ENCODE measurements at places on chromosomes 12 and 14.
A peak's percentile ranks its signal among the peaks of the same experiment; 100 is the strongest.

DNA sequence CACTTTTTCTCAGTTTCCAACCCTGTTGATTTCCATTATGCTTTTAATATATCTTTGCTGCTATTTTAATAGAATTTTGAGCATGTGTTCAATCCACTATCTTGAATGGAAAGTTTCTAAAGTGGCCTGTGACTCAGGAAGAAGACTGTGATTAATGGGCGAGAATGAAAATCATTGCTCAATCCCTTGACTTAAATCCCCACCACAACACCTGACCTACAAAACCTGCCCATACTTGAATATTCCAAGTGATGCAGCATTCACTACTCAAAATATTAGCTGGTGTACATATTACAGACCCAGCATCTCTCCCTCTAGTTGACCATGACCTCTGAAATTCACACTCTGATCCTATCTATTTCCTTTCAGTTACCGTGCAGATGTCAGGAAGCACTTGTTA is 1.3 kb upstream of the OAS3 start:
- DNase-seq: no peak

DNA sequence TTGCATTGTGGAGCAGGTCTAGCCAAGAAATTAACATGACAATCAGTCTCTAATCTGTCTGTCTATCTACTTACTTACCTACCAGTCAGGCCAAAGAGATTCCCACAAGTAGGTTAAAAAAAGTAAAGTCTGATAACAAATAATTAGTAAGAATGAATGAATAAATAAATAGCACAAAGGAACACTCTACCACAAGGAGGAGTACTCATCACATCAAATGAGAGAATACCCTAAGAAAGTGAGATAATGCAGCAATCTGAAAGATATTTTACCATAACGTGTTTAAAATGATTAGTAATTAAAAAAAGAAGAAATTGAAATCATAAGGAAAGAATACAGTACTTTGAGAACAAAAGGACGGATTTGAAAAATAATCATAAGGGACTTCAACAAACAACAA is 187.2 kb downstream of the SYNE2 start:
- no peak for DNase-seq

- no peak for DNase-seq
Measured at GRCh38 chr14:65826946-65827345, 414.4 kb downstream of the FUT8 start.

DNA sequence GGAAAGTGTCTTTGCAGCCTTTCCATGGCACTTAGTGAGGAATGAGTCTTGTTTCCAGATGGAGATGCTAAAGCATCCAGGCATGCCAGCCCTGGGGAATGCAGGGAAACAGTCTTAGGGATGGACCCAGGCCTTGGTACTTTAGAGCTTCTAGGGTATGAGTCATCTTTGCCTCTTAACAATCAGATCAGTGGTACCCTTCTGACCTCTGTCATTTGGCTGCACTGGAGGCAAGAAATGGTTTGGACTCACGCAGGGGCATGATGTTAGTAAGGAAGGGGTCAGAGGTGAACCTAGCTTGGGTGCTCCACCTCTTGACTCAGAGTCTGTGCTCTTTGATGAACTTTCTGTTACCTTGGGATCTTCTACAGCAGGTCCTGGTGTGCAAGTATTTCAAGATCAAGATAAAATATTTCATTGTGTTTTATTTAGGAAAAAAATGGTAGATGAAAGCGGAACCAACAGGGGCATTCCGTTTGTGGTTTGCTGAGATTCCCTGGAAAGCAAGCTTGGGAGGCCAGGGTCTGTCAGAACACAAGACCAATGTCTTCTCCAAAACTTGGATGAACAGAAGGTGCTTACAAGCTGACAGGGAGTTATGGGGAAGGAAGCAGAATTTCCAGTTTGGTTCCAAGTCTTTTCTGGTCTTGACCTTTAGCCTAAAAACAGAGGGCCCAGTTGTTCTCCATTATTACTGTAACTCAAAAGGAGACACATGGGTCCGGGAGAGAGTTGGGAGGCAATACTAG is 216.2 kb downstream of the ZFP36L1 start:
- no peak for DNase-seq

- no peak for DNase-seq
Measured at GRCh38 chr14:51610771-51611170, 40.9 kb upstream of the FRMD6 start.

DNA sequence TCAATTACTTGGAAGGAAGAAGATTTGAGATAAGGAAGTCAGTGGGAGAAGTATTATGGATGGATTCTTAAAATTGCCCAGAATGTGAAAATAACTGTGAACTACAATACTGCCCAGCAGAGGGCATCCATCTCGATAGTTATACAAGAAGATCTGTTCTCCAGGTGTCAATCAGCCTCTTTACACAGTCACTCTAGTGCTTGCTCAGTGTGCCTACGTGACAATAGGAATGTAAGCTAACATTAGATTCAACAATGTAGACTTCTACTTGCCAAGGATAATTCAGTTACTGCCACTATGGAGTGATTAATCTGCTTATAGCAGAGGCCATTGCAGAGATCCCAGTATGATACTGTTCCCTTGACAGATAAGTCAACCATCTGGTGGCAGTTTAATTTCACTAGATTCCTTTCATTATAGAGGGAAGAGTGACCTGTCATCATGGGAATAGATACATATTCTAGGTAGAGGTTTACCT is 10.6 kb upstream of the MAP4K5 start:
- peak; percentile 20 for DNase-seq

DNA sequence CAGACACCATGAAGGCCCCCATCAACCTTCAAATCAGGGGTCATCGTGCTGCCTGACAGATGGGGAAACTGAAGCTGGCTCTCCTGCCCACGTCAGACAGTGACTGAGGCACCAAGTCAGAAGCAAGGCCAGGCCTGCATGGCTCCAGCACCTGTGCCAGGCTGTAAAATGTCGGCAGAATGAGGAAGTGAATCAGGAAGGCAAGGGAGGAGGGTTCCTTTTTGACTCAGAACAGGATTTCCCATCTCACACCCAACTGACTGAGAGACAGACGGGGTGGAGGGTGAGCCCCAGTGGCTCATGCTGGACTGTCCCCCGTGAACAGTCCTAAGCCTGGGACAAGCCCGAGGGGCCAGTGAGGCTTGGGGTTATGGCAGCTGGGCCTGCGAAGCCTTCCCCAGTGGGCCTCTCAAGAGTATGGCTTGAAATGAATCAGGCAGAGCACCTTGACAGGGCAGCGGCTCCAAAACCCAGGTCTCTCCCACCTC is 20.9 kb downstream of the SYNE3 start:
- DNase-seq: no peak

DNA sequence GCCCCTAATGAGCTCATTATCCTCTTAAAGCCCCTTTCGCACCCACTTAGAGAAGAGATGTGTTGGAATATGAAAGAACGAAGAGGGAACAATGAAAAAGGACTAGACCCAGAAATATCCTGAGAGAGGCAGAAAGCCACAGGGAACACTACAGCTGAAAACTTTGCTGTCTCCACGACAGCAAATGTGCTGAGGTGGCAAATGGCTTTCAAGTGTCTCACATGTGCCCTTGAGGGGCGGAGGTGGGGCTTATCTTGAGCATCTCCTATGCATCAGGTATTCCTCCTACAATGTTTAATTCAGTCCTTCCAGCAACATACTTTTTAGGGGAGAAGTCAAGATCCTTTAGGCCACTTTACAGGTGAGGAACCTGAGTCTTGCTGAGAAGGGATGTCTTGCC is 62.9 kb downstream of the WSCD2 start:
- DNase-seq: no peak

DNA sequence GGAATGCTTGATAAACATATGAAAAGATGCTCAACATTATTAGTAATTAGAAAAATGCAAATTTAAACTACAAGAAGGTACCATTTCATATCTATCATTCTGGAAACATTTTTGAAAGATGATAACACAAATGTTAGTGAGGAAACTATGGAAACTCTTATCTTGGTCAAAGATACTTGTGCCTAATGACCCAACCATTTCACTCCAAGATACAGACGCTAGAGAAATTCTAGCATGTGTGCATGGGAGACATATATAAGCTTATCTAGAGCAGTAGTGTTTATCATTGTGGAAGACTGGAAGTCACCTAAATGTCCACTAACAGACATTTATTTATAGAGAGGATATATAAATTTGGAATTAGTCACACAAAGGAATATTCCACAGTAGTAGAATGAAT is 143.1 kb upstream of the HMGA2 start:
- no peak for DNase-seq

DNA sequence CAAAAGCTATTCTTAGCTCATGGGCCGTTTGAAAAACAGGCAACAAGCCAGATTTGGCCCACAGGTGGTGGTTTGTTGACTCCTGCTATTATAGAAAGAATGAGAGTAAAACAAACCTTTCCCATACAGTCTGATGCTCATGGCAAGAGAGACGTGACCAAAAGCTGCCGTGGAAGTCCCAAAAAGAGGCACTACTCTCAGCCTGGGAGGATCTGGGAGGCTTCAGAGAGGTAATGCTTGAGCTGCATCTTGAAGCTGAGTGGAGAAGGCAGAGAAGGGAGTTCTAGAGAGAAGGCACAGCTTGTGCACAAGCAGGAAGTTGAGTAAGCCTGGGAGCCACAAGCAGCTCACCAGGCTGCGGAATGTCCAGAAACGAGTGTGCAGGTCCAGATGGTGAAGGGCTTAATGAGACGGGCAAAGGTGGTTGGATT is 9.6 kb downstream of the PLXNC1 start:
- DNase-seq: no peak

DNA sequence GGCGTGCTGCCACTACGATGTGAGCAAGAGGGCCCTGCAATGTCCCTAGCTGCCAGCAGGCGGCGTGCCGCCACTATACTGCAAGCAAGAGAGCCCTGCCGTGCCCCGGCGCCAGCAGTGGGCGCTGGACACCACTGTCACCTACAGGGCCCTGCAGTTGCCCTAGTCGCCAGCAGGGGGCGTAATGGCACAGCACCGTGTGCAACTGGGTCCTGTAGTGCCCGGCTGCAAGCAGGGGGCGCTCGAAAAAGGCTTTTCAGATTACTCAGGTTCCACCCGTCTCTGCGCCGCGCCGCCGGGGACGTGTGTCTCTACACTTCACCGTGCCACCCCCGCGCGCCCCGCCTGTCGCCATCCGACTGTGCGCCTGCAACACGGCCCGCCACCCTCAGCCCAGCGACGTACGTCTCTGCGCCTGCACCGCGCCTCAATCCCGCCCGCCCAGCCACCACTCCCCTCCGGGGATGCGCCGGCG is 1356.9 kb downstream of the TMEM121 start:
- DNase-seq: no peak

GRCh38 chr12:115020091-115020490 is 336.1 kb upstream of the TBX3 start:
- DNase-seq: no peak

DNA sequence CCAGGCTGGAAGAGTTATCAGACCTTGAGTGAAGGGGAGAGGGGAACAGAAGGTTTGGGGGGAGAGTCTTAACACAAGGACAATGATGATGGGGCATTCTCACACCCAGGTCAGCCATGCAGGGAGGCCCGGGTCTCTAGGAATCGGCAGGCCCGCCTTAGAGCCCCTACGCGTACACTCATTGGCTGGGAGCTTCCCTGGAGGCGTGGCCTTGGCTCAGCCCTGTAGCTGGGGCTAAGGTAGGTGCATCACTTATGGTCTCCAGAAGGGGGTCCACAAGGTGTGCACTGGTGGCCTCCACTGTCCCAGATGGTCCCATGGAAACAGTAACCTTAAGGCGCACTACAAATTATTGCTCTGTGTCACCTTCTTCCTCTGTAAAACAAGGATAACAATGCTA is 660.1 kb downstream of the MED13L start:
- DNase-seq: no peak

GRCh38 chr12:121111684-121112083 is 21.0 kb upstream of the P2RX7 start:
- no peak for DNase-seq

GRCh38 chr12:132604668-132605441 is 5.5 kb downstream of the LRCOL1 start:
- no peak for DNase-seq

GRCh38 chr12:46153268-46153872 is 115.5 kb downstream of the SLC38A1 start:
- no peak for DNase-seq

- no peak for DNase-seq
Measured at GRCh38 chr14:73503648-73504047, 12.9 kb downstream of the RIOX1 start.

GRCh38 chr12:5768581-5769196 is 176.4 kb downstream of the ANO2 start:
- DNase-seq: no peak

Data from HuH-7 (cell line).